NCI-H1694 (cell line): ENCODE measurements at places on chromosomes 7 and 10.

GRCh38 chr7:108087778-108088177 lies 42.4 kb downstream of the LAMB4 start:
- DNase-seq: no peak

DNA sequence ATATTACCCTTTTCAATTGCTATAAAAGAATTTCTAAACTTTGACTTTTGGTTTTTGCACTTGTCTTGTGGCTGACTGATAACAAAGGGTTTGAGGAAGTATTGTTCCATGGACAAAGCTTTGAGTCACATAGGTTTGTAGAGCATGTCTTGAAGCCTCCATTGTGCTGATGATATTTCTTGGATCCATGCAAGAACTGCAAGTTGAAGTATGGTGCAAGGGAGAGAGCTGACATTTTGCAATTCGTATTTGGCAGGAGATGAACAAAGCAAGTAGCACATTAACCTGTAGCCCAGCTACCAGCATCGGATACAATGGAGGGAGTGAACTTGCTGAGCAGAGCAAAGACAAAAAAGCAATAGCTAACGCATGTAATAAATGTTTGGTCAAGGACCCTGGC lies 23.4 kb downstream of the MGAM2 start:
- no peak for DNase-seq

DNA sequence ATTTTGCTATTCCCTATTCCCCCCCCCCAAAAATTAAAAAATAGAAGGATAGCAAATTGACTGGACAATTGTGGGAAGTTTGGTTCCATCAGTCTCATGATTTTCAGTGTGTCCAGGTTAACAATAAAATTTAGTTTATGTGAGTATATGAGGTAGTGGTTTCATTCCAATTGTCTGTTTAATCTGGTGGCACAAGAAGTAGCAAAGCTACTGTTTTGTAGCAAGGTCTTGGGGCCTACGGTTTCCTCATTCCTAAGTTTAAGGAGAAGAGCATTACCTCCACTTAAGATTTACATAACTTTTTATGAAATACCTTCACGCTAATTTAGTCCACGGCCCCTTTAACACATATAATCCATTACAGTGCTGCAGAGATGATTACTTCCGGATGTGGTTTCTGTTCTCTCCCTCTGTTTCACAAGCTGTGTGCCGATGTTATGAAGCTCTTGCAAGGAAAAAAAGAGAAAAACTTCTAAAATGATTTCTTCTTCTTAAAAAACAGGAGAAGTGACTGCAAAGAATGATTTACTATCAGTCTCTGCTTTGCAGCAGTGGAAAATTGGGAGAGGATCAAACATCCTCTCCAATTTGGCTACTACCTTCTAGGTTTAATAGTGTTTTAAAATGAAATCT lies 32.7 kb upstream of the NPVF start:
- DNase-seq: no peak

DNA sequence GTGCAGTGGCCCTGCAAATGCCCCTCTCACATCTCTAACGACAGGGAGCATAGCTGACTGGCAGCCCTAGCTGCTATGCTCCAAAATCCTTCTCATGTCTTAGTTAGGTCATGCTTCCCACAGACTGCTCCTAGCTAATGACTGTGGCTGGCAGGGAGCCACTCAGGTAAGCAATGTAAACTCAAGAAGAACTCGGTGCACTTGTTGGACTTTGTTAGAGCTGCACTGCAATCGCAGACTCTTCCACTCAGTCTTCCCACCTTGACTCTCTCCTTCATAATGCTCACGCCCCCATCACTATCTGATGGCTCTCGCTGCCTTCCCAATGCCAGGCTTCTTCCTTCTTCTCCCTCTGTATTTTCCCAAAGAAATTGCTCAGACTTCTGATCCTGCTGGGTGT lies 24.0 kb downstream of the OR9A2 start:
- DNase-seq: no peak

DNA sequence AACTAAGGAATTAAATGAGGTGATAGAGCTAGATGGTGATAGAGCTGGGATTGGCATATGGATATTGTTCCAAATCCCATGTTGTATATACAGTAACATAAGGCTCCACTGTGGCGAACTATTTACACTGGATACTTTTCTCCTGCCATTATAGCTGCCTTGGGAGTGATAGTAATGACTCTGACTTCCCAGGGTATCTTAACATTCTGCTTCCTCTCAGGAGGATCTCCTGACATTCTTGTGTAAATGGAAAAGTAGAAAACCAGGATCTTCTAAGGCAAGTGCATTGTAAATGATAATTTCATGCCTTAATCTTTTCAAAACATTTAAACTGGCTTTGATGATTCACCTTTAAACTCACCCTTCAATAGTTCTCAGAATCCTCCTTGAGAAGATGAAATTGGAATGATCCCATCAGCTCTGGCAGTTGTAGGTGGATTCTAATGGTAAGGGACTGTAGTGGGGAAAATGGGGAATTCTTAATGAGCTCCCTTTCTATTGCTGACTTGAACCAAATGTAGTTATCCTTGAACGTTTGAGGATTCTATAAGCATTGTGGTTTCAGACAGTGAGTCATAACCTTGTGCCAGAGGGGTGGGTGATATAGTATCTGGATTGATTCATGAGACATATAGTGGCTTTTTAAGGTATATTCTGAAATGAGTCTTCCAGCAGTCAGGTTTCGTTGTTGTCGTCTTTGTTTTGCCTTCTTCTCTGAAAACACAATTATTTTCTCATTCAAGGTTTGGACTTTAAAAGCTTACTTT lies 450.0 kb downstream of the SUGCT start:
- no peak for DNase-seq

GRCh38 chr10:44647877-44648542 lies 263.1 kb upstream of the CXCL12 start:
- peak; percentile 45 for DNase-seq

- DNase-seq: no peak
These were observed 96.8 kb downstream of the TMEM26 start for GRCh38 chr10:61356354-61356753.

- DNase-seq: no peak
These were observed 16.7 kb downstream of the PPP1R3C start for GRCh38 chr10:91616137-91616536.

- DNase-seq: no peak
These were observed 278.4 kb downstream of the PHF14 start for GRCh38 chr7:11252011-11252607.

DNA sequence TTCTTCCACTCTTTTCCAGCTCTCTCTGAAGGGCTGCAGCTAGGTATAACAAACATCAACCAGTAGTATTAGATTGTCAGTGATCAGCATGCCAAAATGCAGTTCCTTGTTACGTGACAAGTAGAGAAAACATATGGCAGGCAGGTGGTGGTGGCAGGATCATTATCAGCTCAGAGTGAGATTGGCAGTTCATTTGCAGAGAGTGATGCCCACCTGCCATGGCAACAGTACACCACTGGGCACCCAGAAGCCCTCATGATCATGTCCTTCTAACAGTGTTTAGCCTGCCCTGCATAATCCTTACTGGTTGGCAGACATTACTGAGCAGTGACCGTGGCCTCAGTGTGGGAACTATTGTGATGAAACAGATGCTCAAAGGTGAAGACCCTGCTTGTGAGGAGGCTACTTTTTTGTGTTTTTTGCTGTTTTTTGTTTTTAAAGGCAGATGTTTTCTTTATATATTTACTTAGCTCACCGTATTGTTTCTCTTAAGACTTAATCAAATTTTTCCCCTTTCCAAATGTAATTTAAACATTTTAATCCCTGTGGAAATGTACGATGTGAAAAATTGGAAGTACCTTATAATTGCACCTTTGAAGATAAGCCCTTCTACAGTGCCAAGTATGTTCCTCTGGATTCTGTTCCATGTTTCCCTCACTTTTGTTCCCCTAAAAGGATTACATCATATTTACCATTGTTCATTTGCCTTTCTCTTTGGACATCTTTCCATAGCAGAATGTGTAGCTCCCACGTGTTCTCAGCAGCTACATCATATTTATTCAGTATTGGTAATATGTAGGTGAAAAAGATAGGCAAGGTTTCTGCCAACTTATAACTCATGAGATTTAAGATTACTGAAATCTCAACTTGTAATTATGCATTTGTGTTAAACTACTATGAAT lies 179.6 kb downstream of the SND1 start:
- DNase-seq: peak; percentile 92

DNA sequence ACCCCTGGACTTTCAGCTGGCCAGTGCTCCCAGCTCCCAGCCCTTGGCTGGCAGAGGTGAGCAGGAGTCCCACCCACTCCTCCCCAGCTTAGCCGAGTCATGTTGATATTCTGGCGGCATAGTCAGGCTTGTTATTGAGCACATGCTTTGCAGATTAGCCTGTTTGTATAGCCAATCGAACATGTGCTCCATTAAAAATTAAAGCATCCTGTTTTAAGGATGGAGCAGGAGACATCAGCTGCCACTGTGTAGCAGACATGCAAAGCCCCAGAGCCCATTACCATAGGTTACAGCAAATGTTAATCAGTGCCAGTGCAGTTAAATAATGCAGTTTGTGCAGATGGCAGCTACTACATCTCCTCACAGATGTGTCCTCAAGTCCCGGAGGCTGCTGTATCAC lies 574.6 kb upstream of the GALNT17 start:
- peak; percentile 69 for DNase-seq

GRCh38 chr10:128880159-128880725 lies 586.8 kb upstream of the MGMT start:
- no peak for DNase-seq

DNA sequence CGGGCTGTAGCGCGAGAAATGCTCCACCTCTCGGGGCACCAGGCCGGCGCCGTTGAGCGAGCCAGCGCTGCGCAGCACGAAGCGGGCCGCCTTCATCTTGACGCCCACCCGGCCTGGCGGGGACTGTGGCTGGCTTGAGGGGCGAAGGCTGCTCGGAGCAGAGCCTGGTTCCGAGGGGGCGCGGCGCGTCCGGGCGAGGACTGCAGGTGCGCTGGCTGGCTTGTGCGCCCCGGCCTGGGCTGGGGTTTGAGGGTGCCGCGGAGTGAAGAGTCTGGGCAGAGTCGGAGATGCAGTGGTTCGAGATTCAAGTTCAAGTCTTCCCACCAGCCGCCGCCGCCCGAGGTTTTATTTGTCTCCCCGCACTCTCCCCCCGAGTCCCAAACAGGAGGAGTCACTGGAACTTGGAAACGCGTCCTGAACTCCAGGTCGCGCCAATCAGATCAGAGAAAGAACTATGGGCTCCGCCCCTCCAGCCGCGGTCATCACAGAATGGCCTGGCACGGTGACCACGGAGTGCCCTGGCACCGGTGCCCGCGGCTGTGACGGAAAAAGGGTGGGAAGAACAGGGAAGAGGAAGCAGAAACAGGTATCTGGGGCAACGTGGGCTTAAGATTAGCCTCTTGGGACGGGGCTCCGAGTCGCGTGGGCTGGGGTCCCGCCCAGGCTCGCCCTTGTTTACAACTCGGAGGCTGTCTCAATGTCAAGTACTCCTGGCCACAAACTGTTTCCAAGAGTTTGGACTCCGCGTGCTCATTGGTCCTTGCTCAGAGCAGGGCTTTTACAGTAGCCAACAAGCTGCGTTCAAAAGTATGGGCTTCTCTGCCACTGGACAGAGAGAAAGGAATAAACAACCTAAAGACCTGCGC lies at the start of gene PDK4:
PDK4 (minus strand) TSS at position 319 of the 866 bp plus-strand sequence; CDS start at position 96, 223 bp downstream.
- no peak for DNase-seq

- no peak for DNase-seq
These were observed 113.7 kb downstream of the EGFR start for GRCh38 chr7:55132550-55132889.

- DNase-seq: no peak
These were observed 50.7 kb downstream of the AKR1D1 start for GRCh38 chr7:138126928-138127327.

DNA sequence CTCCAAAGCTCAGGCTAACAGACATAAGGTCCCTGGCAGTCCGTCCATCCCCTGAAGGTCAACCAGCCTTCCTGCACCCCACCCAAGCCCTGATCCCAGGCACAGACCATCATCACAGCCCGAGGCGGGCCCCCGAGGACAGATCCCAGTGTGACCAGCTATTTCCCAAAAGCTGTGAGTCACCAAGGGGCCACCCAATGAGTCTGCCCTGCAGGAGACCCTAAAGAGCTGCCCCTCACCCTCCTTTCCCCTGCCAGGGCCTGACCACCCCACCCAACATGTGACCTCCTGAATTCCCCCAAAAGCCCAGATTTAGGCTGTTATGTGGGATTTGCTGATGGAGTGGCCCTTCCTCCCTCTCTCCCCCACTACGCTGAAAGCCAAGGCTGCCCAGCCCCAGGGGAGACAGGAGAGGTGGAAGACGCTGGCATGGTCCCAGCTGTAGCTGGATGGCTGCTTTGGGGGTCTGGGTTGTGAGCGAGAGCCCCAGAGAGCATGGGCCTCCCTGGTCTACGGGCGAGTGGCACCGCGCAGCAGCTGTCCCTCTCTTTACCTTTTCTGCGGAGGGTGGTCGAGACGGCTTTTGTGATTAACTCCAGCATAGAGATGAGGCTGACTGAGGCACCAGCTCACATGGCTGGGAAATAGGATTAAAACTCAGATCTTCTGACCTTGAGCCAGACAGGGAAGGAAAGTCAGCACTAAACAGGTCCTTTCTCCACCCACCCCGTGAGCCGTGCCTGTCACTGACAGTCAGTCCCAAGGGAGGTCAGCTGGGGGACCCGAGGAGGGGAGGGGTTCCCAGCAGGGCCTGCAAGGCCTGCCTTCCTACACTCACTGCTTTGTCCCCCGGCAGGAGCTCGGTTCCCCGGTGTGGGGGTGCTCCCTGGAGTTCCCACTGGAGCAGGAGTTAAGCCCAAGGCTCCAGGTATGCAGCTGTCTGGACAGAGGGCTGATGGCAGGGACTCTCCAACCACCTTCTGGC lies 16.7 kb downstream of the ELN start:
- no peak for DNase-seq

- peak; percentile 24 for DNase-seq
These were observed 16.2 kb downstream of the LDB3 start for GRCh38 chr10:86684331-86685097.

DNA sequence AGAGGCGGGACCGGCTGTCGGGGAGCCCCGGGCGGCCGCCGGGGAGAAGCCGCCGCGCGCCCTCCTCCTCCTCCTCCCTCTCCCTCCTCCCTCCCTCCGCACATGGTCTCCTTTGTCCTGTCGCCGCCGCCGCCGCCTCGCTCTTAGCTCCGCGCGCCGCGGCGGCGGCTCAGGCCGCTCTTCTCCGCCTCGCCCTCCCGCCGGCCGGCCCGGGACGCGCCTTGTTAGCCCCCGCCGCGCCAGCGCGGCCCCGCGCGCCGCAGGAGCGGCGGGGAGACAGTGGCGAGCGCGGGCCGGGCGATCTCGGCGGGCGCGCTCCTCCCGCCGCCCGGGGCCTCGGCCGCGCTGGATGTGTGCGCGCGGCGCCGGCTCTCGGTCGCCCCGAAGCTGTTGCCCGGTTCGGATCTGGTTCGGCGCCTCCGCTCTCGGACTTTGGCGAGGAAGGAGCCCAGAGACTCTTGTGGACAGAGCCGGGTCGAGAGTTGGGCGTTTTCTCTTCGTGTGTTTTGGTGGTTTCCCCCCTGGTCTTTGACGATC lies 437.4 kb upstream of the GALNT17 start:
- no peak for DNase-seq
